Epithelial cell of proximal tubule (primary cell): ENCODE measurements at places on chromosomes 2 and 18. TPM values are rescaled to one million over a fixed set of nuclear protein-coding genes. Genes with fewer than 3 reads are reported as not detected.

The LRATD1 gene
- total RNA-seq, result 14.1 and 14.2 TPM in 2 replicates

The ZFP36L2 gene
- 8.2 and 10.5 TPM in 2 replicates for total RNA-seq

The SERPINB10 gene
- 0.98 TPM in 1 of 2 replicates, not detected in the other for total RNA-seq

The COL4A4 gene
- 1.7 and 5.2 TPM in 2 replicates for total RNA-seq

The DYNAP gene
- total RNA-seq, result not detected in 2 replicates
